ENCODE measurements at places on chromosomes 1 and 21.
A peak's percentile ranks its signal among the peaks of the same experiment; 100 is the strongest.

- DNase-seq: no peak
Measured at GRCh38 chr1:60866917-60867531, 215.3 kb upstream of the NFIA start.

GRCh38 chr1:8337776-8338525 is 20.0 kb downstream of the SLC45A1 start:
- DNase-seq: no peak

DNA sequence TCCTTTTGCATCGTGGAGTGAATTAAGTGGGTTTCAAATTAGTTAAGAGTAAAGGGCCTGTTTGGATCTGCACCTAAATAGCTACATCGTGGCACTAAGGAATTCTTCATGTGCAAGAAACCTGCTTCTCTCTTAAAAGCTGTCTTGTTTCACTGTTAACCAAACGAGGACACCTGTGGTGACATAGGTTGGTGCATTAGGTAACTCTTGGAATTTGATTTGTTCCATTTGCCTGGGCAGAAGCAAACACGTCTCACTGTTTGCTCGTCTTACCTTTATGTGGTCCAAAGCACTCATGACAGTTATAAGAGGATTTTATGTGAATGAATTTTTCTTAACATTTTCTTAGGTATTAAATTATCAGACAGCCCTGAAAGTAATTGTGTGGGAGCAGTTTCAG is 60.9 kb downstream of the PRDM2 start:
- no peak for DNase-seq

DNA sequence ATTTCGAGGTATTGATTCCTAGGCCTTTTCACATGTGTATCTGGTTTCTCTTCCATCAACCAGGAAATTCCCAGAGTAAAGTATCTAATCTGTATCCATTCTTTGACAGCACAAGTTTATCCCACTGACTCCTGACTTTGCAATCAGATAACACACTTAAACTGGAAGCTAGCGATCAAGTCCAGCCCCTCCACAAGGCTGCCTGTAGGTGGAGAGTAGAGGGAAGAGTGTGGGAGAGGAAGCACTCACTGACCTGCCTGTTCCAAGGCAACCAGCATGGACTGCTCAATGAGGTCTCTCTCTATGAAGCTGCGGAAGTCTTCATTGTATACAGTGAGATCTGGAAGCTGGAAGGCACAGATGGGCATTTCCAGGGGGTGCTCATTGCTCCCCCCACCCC is 30.4 kb upstream of the MTMR11 start:
- no peak for DNase-seq

- no peak for DNase-seq
Measured at GRCh38 chr21:44515359-44516165, 24.4 kb downstream of the KRTAP10-1 start.

DNA sequence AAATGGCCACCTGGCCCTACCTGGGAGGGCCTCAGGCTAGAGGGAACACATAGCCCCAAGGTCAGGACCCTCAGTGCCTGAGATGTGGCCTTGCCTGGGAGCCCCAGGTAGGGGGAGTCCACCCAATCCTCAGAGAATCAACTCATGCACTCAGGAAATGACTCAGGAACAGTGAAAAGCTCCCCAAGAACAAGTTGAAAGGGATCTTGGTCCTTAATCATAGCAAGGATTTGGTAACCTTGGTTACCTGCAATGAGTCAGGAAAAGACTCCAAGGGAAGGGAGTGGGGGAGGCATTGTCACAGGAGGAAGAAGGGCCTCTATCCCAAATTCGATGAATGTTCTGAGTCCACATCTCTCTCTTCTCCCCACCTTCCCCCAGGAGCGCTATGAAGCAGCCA is 17.0 kb downstream of the MAP7D1 start:
- no peak for DNase-seq

- no peak for DNase-seq
Measured at GRCh38 chr1:86971778-86972177, 57.3 kb downstream of the HS2ST1 start.

DNA sequence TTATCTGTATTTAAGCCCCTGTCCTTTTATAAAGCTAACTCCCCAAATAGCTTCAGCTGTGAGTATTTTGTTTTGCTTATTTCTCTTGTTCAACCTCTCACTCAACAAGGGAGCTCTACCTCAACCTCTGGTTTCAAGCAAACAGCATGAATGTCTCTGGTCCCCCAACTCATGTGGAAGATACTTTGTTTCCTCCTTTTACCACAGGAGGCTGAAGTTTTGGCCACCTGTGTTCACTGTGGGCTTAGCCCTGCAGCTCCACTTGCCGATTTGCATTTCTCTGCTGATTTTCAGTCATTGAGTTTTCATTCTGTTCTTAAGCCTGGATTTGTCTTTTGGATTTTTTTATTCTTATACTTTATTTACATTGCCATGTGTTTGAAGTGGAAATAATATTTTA is 613.1 kb downstream of the USP25 start:
- DNase-seq: no peak

DNA sequence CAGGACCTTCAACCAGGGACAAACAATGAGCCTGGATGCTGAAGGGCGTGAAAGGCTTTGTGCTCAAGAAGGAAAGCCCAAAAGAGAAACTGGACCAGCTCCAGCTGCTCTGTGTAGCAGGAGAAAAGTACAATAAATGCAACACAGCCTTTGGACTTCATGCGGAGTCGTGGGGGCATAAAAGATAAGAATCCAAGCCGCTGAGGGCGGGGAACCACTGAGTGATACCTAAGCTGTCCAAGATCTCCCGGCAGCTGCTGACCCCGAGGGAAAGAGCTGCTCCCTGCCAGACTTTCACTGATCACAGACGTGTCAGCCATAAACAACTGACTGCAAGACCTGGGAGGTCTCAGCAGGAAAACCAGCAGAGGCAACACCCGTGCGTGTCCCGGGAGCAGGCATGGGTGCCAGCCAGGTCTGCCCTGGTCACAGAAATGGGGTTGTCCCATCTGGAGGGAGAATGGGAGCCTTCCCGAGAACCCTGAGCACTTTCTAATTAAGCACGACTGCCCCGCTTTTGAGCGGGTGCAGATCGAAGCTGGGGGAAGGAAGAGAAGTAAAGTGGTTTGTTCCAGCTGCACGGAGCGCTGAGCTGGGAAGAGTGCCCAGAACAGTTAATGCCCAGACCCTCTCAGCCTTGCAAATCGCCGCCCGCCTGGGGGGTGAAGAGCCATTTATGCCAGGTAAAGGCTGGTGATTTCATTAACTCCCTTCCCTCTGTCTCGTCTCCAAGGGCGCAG is 68.3 kb upstream of the TARDBP start:
- no peak for DNase-seq

- DNase-seq: no peak
Measured at GRCh38 chr1:204345438-204345841, 14.3 kb downstream of the PLEKHA6 start.

- DNase-seq: peak; percentile 72
Measured at GRCh38 chr1:67748630-67749029, 63.6 kb downstream of the GADD45A start.

DNA sequence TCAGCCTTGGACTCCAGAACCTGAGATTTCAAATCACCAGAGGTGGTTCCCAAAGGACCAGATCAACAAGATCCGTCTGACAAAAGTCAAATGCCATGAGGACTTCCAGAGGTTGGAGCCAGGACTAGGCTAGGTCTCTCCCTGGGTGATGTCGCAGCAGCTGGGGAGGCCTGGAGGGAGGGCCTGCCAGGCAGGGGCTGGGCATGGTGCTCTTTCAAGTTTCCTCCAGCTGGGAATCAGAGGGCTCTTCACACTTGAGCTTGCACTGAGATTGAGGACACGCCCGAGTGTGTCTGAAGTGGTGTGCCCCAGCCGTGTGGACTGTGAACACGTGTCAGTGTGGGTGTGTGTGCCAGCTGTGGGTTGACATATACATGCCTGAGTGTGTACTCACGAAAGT is 21.3 kb upstream of the RSPO1 start:
- no peak for DNase-seq

DNA sequence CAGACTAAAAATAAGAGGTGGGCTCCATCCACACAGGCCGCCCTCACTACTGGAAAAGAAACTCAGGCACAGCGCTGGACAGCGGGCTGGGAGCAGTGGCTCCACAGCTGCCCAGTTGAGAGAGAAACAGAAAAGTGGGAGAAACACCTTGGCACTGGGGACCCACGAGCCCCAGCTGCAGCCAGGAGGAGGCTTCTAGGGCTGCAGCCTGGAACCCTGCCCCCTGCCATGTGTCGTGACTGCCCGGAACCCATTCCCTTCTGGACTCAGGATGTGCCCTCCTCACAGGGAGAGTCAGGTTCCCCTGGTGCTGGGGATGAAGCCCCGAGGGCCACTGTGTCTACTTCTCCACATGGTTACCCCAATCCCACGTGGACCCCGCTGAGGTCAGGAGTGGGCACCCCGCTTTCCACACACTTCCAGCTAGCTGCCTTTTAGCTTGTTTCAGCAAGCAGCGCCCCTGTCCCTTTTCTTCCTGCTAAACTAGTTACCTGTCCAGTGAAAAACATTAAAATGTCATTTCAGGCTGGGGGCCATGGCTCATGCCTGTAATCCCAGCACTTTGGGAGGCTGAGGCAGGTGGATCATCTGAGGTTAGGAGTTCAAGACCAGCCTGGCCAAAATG is 35.9 kb downstream of the PARP1 start:
- no peak for DNase-seq

DNA sequence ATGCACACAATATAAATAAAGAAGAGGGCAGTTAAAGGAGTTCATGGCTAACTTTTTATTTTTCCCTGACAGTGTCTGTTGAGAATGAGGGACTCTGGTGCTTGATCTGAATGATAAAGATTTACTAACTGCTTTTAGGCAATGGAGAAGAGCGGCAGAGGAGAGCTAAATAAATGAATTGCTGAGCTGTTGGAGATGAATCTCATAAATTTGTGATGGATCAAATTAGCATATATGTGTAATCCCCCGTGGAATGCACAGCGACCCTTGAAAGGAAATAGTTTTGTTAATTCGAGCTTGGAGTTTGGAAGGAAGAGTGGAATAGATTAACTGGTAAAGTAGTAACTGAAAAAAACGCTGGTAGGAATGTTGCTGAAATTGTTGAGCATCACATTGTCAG is 40.2 kb downstream of the HMCN1 start:
- no peak for DNase-seq

DNA sequence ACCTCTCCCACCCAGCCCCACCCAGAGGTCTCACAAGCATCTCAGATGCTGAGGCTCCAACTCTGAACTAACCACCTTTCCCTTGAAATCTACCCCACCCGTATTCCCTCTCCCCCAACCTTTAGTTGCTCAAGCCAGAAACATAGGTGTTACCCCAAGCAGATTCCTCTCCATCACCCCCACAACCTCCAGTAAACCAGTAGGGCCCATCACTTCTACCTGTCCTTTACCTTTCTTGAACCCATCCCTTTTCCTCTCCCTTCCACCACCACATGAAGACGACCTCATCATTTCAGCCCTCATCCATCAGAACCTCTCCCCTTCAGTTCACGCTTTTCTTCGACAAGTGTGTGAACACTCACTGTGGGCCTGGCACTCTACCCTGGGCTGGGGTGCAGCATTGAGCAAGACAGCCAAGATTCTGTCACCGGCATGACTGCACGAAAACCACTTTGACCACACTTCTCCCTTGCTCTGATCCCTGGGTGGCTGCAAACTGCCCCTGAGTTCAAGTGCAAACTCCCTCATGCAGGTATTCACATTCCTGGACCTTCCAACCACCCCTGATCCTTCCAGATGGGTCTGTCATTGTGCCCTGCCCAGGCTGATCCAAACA is 65.5 kb upstream of the LAPTM5 start:
- DNase-seq: no peak

DNA sequence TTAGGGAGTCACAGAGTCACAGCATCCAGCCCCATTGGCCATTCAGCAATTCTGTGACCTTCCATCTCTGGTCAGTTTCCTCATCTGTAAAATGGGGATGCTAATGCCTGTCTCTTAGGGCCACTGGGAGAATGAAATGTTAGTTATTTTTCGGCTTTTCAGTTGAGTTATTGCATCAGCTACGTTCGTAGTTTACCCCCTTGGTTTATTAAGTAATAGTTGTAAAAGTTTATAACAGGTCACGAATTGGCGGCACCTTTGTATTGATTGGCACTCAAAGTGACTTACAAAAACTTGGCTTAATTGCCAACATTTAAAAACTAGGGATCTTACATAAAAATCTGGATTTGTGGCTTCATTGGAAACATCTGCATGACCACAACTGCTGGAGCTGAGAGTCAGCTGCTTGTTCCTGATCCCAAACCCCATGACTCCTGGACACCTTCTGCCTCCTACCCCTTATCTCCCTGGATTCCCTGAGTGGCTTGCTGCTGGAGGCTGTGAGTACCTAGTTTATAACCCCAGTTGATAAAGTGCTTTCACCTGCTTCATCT is 23.0 kb upstream of the SLC1A7 start:
- DNase-seq: no peak

DNA sequence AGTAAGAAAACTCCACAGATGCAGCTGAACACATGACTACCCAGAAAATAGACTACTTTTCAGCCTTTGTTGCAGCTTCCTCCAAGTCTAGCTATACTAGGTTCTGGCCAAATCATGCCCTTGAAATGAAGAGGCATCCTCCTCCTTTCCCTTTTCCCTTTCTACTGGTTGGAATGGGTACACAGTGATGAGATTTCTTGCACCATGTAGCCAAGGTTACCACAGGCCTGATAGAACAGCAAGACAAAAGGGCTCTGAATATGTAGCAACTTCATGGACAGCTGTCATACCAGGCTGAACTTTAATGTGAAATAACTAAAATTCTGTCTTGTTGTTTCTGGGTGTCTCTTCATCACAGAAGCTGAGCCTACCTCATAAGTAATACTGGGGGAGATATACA is 146.5 kb downstream of the PDE4B start:
- no peak for DNase-seq

DNA sequence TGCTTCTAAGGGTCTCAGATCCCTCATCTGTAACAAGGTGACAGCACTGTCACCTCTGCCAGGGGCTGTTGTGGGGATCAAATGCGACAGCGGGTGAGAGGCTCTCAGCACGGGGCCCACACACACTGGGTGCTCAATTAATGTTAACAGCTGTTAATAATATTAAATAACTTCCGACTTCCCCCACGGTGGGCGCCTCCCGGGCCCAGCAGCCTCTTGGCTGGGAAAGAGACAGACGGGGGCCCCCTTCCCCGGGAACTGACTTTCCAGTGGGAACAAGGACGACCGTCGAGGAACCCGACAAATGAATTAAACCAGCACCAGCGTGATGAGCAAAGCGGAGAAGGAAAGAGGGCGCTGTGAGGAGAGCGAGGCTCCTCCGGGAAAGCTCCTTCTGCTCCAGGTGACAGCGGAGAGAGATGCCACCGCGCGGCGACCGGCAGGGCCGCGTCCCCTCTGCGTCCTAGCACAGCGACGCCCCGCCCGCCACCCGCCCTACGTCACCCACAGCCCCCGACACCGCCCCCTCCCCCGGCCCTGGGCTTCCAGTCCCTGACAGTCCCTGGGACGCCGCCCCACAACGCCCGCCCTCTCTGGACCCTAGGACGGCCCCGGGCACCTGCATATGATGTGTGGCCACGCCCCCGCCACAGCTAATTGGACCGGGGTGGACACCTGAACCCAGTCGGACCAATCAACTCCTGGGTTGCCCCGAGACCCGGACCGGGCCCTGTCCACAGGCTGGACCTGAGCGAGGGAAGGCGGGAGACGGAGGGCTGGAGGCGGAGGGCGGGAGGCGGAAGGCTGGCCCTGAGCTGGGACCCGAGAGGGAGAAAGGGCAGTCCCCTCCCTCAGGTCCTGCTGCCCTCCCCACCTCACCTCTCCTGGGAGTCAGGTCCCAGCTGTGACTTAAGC is 38.2 kb downstream of the MATN1 start:
- DNase-seq: no peak
